ENCODE measurements at places on chromosomes 11 and 22. TPM values are rescaled to one million over a fixed set of nuclear protein-coding genes. Genes with fewer than 3 reads are reported as not detected.
A peak's percentile ranks its signal among the peaks of the same experiment; 100 is the strongest.

Gene PGM2L1
- total RNA-seq = 4.9 TPM

GRCh38 chr22:47115921-47116320 lies 353.5 kb downstream of the TBC1D22A start:
- no peaks in the 10 kb centered on the region for H3K4me1 ChIP-seq
- DNase-seq = no peak
- no peaks in the 10 kb centered on the region for H3K27me3 ChIP-seq
- H3K27ac ChIP-seq = no peak overlapping the region
- no peak overlapping the region for H3K4me3 ChIP-seq
- peaks cover 5% of the 10 kb centered on the region for H3K36me3 ChIP-seq

DNA sequence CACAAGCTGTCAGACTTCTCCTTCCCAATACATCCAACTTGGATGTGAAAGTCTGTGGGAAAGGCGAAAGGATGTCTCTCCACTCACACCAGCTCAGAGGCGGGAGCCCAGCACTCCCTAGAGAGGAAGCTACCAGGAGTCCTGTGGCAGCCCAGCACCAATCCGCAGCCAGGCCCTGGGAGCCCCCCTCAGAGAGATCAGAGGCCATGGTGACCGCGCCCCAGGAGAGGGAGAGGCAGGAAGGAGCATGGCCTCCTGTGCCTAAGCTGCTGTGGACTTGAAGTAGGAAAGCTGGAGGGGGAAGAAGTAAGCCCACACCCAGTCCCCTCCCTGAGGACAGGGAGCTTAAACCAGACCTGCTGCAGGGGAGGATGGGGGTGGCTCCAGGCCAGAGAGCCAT lies 24.4 kb upstream of the IGSF9B start:
- H3K27me3 ChIP-seq = peaks cover 23% of the 10 kb centered on the region
- no peaks in the 10 kb centered on the region for H3K36me3 ChIP-seq
- no peak overlapping the region for H3K27ac ChIP-seq
- no peak overlapping the region for H3K4me3 ChIP-seq
- H3K4me1 ChIP-seq = peaks cover 3% of the 10 kb centered on the region
- no peak for DNase-seq

GRCh38 chr11:68002938-68003845 lies 705 bp downstream of the UNC93B1 start:
- peaks cover 22% of the 10 kb centered on the region for H3K4me1 ChIP-seq
- DNase-seq = peak; percentile 83
- H3K27me3 ChIP-seq = peaks cover 2% of the 10 kb centered on the region

DNA sequence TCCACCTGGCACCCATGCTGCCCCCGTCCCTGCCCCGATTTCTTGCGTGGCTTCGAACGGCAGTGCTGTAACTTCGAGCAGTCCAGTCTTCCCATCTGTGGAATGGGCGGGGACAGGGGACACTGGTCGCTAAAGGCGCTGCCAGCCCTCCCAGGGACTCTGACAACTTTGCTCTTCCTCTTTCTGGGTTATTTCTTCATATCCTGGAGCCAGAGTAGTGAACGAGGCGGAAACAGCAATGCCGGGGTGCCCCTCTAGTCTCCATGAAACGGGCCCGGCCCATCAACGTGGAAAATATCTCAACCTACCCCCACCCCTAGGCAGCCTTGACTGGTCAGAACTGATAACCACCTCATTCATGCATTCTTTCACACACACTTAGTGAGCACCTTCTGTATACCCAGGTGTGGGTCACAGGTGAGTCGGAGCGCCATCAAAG lies 42.8 kb downstream of the TRIOBP start:
- DNase-seq = no peak
- H3K27ac ChIP-seq = no peak overlapping the region
- peaks cover 5% of the 10 kb centered on the region for H3K36me3 ChIP-seq
- H3K27me3 ChIP-seq = no peaks in the 10 kb centered on the region
- peaks cover 19% of the 10 kb centered on the region for H3K4me1 ChIP-seq
